ENCODE measurements at places on chromosomes 5 and 9.

GRCh38 chr5:72325566-72326305 lies 5.6 kb downstream of the PTCD2 start:
- no peak for DNase-seq

DNA sequence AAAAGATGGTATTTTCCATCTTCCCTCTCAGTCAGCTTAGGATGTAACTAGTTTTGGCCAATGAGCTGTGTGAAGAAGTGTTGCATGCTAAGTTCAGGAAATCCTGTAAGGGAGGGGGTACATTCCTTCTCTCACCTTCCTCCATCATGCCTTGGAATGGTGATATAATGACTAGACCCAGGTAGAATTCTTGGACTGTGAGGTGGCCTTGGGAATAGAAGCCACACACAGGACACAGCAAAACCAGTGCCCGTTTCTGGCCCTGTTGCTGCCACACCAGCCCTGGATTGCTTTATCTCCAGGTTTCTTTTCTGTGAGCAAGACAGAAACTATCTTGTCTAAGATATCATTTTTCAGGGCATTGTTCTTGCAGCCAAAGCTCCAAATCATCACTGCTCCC lies 10.5 kb upstream of the ZNF354A start:
- no peak for DNase-seq

DNA sequence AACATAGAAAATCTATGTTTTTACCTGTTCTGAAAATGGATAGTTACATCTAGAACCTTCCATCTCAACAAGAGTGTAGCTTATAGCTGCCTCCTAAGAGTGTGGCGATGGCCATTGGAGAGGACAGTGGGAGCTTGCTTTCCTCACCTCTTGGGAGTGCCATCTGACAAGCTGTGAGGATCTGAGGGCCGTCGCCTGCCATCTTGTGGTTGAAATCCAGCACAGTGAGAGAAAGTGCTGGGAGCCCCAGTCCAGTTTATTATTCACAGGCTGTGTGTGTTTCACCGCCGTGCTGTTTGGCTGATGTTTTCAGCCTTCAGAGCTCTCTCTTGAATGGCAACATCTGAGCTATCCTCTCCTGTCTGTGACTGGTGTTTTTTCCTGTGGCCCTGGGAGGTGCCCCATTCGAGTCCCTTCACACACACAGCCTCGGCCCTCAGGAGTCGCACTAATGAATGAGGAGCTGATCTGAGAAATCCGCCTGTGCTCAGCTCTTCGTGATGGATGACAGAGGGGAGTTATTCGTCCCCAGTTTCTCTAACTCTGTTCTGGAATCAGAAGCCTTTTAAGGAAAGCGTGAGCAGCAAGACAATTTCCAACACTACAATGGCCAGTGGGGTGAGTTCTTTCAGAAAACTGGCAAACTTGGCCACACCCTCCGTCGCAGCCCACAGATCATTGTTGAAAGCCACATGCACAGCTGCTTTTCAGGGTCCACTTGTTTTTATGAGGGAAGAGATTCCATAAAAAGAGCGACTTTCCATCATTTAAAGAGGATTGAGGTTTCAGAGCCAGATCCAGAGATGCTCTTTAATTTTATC lies 170.3 kb downstream of the PDZD2 start:
- DNase-seq: no peak

DNA sequence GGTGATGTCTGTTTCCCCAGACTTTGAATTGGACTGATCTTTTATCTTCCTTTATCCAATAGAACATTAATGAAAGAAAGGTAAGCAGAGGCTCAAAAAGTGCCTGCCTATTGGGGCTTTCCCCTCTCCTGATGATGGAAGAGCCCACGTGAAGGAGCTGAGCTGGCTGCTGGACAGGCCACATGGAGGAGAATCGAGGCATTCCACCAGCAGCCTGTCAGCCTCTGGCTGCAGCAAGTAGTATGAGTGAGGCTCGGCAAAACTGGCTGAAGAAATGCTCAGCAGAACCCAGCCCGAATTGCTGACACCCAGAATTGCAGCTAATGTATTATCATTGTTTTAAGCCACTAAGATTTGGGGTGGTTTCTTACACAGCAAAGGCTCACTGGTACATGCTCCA lies 66.5 kb upstream of the STC2 start:
- DNase-seq: no peak

DNA sequence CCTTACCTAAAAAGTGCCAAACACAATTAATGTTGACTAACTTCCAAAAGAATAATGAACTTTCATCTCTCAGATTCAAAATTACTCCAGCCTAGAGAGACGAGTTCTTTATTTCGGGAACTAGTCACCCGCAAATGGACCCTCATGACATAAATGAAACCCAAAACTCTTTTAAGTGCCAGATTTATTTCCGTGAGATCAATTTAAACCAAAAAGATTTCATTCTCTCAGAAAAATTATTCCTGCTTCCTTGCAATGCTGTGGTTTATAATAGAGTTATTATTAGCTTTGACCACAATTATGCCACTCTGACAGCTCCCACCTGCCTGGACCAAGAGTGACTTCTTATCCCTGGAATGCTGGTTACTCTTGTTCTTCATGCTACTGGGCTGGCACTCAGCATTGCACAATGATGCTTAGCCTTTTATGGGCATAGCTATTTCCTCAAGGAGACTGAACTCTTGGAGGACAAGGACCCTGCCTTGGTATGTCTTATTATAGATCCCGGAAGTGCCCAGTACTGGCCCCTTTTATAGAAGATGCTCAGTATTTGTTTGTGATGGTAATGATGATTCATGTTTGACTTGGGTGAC lies 183.5 kb downstream of the SNX18 start:
- DNase-seq: no peak

DNA sequence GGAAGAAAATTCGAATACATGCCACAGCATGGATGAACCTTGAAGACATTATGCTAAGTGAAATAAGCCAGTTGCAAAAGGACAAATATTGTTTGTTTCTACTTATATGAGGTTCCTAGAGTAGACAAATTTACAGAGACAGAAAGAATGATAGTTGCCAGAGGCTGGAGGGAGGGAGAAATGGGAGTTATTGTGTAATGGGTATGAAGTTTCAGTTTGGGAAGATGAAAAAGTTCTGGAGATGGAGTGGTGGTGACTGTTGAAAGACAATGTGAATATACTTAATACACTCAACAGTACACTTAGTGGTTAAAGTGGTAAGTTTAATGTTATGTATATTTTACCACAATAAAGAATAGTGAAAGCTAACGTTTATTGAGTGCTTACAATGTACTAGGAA lies 99.6 kb upstream of the SLC44A1 start:
- no peak for DNase-seq

GRCh38 chr9:88391921-88392320 lies 3.7 kb downstream of the SPIN1 start:
- DNase-seq: no peak

GRCh38 chr5:54944364-54944763 lies 41.0 kb downstream of the ESM1 start:
- DNase-seq: peak; percentile 64

Data from natural killer cell treated with Interleukin-12 subunit alpha and Interleukin-12 subunit beta and Interleukin-15 and Interleukin-18, amount 100 ng/mL, for 72 hours (primary cell).